ENCODE measurements at places on chromosomes 11 and 22.

GRCh38 chr11:107744736-107745135 is 32.9 kb upstream of the SLN start:
- no peak for DNase-seq

- no peak for DNase-seq
Observed at GRCh38 chr11:2208691-2209369, 37.2 kb upstream of the TH start.

GRCh38 chr22:21652547-21653545 is 10.7 kb downstream of the SDF2L1 start:
- DNase-seq = no peak

GRCh38 chr22:49202226-49202625 is 625.4 kb downstream of the BRD1 start:
- no peak for DNase-seq

GRCh38 chr11:59273373-59273841 is 60.7 kb upstream of the MPEG1 start:
- DNase-seq = no peak

DNA sequence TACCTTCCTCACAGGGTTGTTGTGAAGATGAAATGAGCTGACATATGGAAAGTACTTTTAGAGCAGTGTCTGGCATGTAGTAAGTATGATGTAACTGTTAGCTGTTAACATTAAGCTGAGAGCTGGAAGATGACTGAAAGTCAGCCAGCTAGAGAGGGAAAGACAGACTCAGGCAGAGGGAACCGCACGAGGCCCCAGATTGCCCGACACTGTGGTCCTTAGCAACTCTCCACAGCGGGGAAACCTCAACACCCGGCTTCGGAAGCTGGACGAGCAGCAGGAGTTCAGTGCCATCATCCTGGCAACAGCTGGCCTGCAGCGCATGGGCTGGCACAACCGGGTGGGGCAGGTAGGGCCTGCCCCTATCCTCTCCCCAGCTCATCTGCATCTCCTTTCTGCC is 6.5 kb downstream of the HMBS start:
- no peak for DNase-seq

GRCh38 chr22:44691796-44692661 is 10.0 kb upstream of the PRR5 start:
- no peak for DNase-seq

DNA sequence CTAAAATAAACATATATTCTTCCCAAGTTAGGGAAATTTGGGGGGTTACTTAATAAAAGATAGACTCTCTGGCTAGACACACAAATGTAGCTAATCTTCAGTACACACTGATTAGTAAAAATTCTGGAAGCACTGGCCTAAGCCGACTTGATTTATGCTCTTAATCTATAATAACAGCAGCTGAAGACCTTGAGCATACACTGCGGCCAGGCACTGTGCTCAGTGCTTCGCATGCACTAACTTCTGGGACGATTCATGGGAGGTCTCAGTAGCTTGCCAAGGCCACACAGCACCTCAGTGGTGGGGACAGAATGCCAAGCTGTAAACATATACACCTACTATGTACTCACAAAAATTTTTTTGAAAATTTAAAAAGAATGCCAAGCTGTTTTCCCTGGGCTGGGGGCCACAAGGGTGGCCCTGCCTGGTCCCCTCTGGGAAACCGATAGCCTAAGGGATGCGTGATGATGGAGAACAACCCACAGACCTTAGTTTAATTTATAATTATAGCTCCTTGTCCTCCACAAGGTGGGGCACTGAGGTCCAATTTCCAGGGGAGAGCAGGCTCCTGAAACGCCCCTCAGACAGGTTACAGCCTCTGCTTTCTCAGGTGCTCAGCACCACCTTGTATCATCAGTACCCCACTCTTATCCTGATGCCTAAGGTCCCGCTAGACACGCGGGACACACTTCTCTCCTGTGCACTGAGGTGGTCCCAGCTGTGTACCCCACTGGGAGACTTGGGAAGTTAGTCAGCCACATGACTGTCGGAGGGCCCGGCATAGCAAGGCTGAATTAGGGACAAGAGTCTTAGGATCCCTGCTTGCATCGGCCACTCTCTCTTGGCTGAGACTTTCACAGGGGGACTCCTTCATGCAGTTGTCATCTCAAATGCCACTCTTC is 20.1 kb downstream of the SERPIND1 start:
- DNase-seq = no peak

DNA sequence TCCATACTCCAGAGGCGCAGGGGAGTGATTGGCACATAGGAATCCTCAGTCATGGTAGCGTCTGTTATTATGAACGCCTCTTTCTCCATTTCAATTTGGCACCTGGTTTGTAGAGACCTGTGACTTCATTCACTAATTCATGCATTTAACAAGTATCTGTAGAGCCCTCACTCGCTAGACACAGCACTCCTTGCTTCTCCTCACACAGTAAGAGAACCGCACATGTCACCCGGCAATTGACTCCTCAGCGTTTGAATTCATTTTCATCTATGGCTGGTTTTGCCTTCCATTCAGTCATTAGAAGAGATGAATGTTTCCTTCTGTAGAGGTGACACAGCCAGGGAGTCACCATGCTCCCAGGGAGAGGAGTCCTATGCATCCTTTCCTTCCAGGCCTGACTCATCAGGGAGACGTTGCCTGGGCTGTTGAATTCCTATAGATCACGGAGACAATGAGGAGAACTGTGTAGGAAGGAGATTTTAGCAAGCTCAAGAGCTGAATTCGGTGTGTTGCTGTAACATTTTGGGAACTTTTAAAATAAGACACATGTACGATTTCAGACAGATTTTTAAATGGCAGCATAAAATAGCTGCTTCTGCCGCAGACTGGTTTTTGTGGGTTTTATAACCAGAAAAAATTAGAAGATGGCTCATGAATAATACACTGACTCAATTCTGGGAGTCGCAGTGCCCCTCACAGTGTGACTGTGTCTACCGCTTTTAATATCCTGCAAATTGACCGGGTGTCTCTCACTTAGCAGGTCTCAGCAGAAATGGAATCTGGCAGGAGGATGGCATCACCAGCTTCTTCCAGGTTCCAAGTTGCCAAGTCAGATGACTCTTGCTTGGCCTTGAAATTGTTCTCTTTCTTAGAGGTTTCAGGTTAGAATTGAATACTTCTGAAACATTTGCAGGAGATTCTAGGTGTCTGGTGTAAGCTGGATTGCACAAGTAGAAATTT is 44.4 kb upstream of the CLMP start:
- DNase-seq = no peak

GRCh38 chr11:129377739-129378138 is 2.1 kb downstream of the BARX2 start:
- no peak for DNase-seq

GRCh38 chr11:95299078-95299679 is 68.2 kb upstream of the SESN3 start:
- no peak for DNase-seq

DNA sequence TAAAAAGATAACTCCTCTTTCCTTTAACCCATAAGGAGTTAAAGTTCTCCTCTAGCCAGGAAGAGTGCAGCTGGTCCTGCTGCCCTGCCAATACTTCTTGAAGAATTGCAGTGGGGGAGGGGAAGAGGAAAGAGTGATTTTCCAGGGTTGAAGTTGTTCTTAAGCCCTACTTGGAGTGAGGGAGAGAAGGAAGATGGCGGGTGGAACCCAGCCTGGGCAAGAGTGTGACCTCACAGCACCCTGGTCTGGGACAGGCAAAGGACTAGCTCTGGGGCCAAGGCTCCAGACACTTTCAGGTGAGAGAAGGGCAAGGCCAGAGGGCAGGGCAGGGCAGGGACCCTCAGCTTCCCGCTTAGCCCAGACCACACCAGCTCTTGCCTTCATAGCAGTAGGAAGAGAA is 6.6 kb downstream of the TNKS1BP1 start:
- no peak for DNase-seq

DNA sequence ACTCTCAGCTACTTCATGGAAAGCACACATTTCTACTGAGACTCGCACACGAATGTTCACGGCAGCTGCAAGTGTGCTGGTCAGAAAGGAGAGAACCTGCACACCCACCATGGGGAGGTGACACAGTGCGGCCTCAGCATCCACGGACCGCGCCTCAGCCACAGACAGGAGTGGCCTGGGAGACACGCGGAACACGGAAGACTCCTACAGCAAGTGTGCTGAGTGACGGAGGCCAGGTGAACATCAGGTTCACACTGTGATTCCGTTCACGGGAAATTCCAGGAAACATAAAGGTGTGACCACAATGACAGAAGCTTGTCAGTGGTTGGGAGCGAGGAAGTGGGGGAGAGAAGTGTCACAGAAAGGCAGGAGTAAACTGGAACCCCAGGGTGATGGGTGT is 13.3 kb upstream of the MOB2 start:
- DNase-seq = no peak

- DNase-seq = no peak
Observed at GRCh38 chr22:35642305-35642741, 5.9 kb upstream of the APOL6 start.

DNA sequence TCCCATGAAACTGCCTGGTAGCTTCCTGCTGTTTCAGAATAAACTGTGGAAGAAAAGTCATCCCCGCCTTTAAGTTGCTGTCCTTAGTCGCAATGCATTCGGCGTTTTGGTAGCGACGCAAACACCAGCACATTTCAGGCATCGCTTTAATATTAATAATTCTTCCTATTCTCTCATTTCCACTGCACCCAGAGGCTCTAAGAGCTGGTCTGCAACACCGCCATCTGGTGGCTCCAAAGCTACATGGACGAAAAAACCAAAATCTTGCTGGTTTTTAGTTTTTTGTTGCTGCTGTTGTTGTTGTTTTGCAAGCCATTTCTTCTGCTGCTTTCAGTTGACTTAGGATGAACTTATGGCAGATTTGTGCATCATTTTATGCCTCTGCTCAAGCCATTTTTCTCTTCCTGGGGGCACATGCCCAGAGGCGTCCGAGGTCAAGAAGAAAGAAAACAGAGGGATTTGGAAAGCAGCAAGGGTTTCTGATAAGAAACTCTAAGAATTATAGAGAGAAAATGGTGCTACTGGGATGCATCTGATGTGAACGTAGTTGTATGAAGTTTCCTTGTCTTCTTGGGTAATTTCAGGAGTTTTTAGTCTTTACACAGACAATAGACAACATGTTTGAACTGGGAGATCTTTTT is 345.4 kb upstream of the KIRREL3 start:
- DNase-seq = no peak

DNA sequence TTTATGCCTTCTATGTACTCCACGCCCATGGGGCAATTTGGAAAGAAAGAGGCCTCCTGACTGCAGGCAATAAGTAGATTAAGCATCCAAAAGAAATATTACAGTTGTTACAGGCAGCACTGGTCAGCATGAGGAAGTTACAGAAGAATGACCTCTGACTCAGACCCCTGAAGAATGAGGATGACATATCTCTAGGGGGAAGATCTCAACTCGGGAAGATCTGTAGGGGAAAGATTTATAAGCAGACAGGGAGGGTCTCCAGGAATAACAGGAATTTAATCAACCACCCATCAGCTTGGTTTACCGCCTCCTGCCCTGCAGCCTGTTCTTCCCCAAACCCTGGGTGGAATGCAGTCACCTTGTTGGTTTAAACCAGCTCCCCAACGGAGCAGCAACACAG is 58.0 kb downstream of the RCN1 start:
- DNase-seq = no peak

DNA sequence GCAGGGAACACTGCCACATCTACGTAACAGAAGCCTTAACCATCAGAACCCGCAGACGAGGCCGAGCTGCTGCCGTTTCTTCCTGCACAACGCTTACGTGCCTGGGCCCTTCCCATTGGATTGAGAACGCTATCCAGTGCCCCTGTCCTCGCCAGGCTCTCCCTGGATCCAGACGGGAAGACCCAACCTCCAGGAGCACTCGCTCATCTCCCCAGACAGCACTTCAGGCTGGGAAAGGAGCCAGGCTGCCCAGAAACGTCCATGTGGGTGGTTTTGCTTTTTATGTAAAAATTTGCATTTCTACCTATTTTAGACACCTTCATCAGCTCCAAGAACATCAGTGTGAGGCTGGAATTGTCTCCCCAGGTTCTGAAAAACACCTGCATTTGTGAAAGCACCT is 7.3 kb upstream of the CRYBB3 start:
- DNase-seq = no peak

DNA sequence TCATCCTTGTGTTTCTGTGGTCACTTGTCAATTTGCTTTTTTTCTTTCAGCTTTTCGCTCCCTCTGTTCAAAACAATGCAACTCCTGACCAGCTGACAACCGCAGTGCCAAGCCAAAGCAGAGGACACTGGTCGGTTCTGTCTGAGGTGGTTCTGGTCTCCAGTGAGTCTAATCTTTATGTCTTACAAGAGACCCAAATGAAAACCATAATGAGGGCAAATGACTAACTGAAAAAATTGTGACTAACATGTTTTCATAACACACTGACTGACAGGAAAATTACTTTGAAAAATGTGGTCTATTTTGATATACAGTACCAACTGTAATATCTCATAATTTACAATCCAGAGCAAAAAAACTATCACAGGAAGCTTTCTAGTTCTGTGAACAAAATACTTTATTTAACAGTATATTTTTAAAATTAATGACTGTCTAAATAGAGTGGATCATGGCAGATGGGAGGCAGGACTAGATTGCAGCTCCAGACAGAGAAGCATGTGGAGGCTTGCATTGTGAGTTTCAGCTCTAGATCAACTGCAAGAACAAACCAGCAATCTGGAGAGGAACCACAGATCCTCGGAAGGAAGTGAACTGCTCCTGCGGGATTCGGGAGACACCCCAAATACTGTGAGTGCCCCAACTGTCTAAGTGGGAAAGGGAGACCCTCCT is 311.8 kb downstream of the SBF2 start:
- DNase-seq = no peak

DNA sequence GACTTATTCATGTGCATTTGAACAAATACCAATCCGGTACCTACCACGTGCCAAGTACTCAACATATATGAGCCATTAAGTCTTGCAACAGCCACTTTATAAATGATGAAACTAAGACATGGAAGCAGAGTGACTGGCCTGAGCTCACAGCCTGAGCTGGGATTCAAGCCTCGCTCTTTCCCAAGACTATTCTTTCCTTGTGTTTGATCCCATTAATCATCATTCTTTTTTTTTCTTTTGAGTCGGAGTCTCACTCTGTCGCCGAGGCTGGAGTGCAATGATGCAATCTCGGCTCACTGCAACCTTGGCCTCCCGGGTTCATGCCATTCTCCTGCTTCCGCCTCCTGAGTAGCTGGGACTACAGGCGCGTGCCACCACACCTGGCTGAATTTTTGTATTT is 119.3 kb downstream of the ABTB2 start:
- DNase-seq = no peak

DNA sequence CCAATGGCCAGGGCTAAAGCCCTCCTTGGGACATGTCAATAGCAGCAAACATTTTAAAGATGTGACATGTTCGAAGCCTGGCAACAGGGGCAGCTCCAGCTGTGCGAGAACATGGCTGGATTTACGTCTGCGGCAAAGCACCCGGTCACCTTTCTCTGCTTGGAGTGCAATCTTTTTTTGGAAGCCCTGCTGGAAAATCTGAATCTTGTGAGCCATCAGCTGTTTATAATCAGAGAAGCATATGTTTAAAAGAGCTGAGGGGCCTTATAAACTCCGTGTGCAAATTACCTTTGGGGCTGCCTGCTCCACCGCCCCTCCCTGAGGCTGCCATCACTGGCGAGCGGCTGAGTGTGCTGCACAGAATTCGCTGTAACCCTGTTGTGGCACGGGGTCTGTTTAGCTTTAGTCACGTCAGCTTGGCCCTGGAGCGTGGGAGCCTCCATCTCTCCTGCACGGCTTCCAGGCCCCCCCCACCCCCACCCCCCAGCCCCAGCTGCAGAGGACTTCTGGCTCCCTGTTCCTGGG is 9.0 kb upstream of the KCNQ1OT1 start:
- no peak for DNase-seq

GRCh38 chr11:7667460-7667859 is 5.8 kb downstream of the CYB5R2 start:
- no peak for DNase-seq
